ENCODE measurements at places on chromosomes 2 and 18.

DNA sequence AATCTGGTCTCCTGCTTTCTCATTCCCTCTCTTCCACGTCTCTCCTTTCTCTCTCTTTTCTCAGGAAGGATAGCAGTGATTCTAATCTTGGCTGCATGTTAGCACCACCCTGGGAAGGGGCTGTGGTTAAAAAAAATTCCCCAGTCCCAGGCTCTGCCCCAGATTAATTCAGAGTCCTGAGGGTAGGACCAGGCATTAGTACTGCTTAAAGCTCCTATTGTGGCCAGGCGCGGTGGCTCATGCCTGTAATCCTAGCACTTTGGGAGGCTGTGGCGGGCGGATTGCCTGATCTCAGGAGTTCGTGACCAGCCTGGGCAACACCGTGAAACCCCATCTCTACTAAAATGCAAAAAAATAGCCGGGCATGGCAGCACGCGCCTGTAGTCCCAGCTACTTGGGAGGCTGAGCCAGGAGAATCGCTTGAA, 35.4 kb upstream of the EML4 start:
- no peaks in the 10 kb centered on the region for H3K36me3 ChIP-seq
- no peak for DNase-seq
- H3K27ac ChIP-seq = peak overlapping the region; percentile 81
- H3K27me3 ChIP-seq = no peaks in the 10 kb centered on the region

GRCh38 chr2:22748909-22749308, 636.1 kb upstream of the KLHL29 start:
- no peaks in the 10 kb centered on the region for H3K4me1 ChIP-seq
- no peak for DNase-seq
- no peak overlapping the region for H3K27ac ChIP-seq
- H3K27me3 ChIP-seq = no peaks in the 10 kb centered on the region
- no peak overlapping the region for H3K4me3 ChIP-seq

DNA sequence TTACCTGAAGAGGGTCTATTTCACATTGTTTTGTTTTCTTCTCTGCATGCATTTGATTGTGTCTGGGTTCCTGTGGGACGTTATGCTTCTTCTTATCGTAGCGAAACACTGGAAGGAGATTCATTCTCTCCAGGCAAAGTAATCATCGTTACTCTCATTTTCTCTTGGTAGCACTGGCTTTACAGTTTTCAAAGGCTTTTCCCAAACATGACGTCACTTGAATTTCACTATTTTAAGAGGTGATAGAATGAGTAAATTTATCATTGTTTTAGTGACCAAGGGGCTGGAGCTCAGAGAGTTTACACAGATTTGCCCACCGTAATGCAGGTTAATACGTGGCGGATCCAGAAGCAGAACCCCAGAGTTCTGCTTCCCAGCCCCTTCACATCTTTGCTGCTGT, 391.4 kb downstream of the DCDC2C start:
- no peaks in the 10 kb centered on the region for H3K36me3 ChIP-seq
- DNase-seq = no peak
- H3K4me3 ChIP-seq = no peak overlapping the region

GRCh38 chr18:44548291-44549221, 132.1 kb upstream of the SETBP1 start:
- no peak overlapping the region for H3K4me3 ChIP-seq
- H3K36me3 ChIP-seq = no peaks in the 10 kb centered on the region
- no peak for DNase-seq
- H3K4me1 ChIP-seq = peaks cover 6% of the 10 kb centered on the region
- H3K27me3 ChIP-seq = no peaks in the 10 kb centered on the region

DNA sequence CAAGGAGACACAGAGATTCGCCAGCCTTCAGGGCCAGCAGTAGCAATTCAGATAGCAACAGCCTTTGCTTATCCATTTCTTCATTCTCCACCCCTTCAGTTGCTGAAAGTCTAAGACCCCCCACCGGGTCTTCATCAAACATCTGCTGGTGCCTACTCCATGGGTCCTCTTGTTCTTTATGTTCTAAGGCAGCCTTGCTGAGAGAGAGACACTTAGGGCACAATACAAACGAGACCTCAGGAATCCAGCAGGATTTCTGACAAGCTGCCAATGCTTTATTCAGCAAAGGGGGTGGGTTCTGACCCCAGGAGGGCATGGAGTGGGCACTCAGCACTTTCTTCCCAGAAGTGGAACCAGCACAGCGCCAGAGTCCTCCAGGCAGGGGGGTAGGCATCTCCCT, 36.2 kb upstream of the CNGA3 start:
- no peaks in the 10 kb centered on the region for H3K27me3 ChIP-seq
- H3K27ac ChIP-seq = no peak overlapping the region
- H3K4me3 ChIP-seq = no peak overlapping the region
- H3K4me1 ChIP-seq = no peaks in the 10 kb centered on the region

DNA sequence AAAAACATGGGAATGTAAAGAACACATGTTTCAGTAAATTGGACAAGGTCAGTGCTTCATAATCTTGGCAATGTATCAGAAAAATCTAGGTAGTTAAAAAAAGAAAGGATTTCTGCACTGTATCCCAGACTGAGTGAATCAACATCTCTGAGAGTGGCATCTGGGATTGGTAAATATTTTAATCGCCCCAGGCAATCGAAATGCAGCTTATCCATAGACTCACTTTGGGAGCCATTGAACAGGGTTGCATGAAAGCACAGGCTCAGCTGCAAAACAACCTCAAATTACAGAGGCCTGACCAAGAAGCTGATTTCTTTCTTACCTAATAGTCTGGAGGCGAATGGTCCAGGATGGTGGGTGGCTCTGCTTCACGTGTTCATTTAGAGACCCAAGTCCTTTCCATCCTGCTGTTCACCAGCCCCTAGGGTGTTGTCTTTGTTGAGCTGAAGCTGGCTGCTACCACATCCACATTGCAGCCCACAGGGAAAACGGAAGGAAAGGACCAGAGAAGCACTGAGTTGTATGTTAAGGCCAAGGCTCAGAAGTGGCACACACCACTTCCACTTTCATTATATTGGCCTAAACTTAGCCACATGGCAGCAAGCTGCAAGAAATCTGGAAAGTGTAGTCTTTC, 59.0 kb downstream of the MOGAT1 start:
- DNase-seq = no peak
- H3K36me3 ChIP-seq = no peaks in the 10 kb centered on the region
- H3K27ac ChIP-seq = no peak overlapping the region
- H3K27me3 ChIP-seq = no peaks in the 10 kb centered on the region

- H3K4me3 ChIP-seq = no peak overlapping the region
- DNase-seq = no peak
- H3K36me3 ChIP-seq = no peaks in the 10 kb centered on the region
- peak overlapping the region; percentile 30 for H3K27ac ChIP-seq
Observed at GRCh38 chr2:237718277-237718634, 80.3 kb upstream of the RBM44 start.

GRCh38 chr18:68427951-68428401, 286.9 kb downstream of the TMX3 start:
- no peaks in the 10 kb centered on the region for H3K36me3 ChIP-seq
- no peak for DNase-seq
- no peak overlapping the region for H3K27ac ChIP-seq
- H3K4me1 ChIP-seq = no peaks in the 10 kb centered on the region

DNA sequence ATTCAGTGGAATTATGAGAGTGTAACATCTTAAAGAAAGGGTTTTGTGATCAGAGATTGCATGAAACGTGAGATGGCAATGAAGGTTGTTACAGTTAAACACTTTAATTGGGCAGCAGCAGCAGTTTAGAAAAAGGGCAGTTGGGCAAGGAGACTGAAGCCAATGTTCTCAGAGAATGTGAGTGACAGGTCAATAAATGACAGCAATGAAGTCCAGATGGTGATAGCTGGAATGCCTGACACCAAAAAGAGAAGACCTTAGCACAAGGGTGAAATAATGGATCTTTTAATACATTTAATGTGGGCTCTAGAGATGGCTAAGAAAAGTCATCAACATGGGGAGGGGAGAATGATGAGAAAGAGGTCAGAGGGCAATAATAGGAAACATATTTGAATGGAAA, 89.4 kb upstream of the CDH7 start:
- H3K27ac ChIP-seq = no peak overlapping the region
- H3K27me3 ChIP-seq = no peaks in the 10 kb centered on the region
- H3K4me1 ChIP-seq = no peaks in the 10 kb centered on the region
- no peaks in the 10 kb centered on the region for H3K36me3 ChIP-seq

- H3K4me3 ChIP-seq = no peak overlapping the region
- H3K27me3 ChIP-seq = no peaks in the 10 kb centered on the region
- peaks cover 34% of the 10 kb centered on the region for H3K4me1 ChIP-seq
- no peak overlapping the region for H3K27ac ChIP-seq
Observed at GRCh38 chr2:168700615-168701245, 101.7 kb upstream of the NOSTRIN start.

DNA sequence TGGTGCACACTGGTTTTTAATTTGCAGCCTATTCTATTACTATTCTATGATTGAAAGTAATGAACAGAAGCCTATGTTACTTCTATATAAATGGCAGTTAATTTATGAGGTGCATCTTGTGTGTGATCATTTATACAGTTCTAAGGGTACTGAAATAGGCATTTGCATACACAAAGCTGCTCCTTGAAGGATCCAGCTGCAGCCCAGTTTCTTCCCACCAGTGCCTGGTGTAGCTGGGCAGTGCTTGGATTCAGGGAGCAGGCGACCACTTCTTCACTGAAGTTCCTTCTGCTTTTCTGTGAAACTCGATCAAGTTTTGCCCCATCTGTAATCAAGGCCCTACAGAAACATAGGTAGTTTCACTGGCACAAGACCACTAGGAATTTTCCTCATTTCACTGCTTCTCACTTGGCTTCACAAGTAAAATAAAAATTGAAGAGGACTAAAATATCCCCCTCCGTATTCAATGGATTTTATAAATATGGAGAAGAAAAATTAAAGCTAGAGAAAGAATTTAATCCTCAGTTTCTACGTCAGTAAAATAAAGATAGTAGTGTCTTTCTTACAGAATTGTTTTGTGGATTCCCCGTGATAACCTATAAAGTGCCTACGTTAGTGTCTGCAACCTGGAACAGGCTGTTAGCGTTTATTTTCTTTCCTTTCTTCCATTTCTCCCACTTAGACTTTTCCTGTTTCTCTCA, 1.7 kb upstream of the LPIN2 start:
- H3K4me3 ChIP-seq = no peak overlapping the region
- H3K36me3 ChIP-seq = peaks cover 4% of the 10 kb centered on the region
- no peaks in the 10 kb centered on the region for H3K27me3 ChIP-seq
- H3K4me1 ChIP-seq = peaks cover 33% of the 10 kb centered on the region
- H3K27ac ChIP-seq = peak overlapping the region; percentile 77

All from sigmoid colon (tissue), 7 donors.